ENCODE measurements at places on chromosomes 12 and 14. TPM values are rescaled to one million over a fixed set of nuclear protein-coding genes. Genes with fewer than 3 reads are reported as not detected.

IL31 gene
- total RNA-seq: not detected

HAL gene
- 0.54 TPM for total RNA-seq

CD163 gene
- not detected for total RNA-seq

KLHDC2 gene
- total RNA-seq: 56.2 TPM

SIX4 gene
- total RNA-seq: 2.4 TPM

SHMT2 gene
- total RNA-seq: 202 TPM

ADAMTS20 gene
- not detected for total RNA-seq

MSI1 gene
- total RNA-seq: not detected

Measured in endothelial cell of coronary artery (primary cell).